ENCODE measurements at places on chromosomes 12 and 14. TPM values are rescaled to one million over a fixed set of nuclear protein-coding genes. Genes with fewer than 3 reads are reported as not detected.

The REM2 gene
- not detected for total RNA-seq

The DAAM1 gene
- total RNA-seq, result 23.5 TPM

The TAS2R30 gene
- 0.75 TPM for total RNA-seq

DNA sequence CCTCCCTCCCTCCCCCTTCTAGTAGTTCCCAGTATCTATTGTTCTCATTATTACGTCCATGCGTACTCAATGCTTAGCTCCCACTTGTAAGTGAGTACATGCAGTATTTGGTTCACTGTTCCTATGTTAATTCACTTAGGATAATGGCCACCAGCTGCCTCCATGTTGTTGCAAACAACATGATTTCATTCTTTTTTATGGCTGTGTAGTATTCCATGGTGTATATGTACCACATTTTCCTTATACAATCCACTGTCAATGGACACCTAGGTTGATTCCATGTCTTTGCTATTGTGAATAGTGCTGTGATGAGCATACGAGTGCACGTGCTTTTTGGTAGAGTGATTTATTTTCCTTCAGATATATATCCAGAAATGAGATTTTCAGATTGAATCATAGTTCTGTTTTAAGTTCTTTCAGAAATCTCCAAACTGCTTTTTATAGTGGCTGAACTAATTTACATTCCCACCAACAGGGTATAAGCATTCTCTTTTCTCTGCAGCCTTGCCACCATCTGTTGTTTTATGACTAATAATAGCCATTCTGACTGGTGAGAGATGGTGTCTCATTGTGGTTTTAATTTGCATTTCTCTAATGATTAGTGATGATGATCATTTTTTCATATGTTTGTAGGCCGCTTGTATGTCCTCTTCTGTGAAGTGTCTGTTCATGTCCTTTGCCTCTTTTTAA, 17.9 kb upstream of the CLEC7A start:
- no peak for DNase-seq

DNA sequence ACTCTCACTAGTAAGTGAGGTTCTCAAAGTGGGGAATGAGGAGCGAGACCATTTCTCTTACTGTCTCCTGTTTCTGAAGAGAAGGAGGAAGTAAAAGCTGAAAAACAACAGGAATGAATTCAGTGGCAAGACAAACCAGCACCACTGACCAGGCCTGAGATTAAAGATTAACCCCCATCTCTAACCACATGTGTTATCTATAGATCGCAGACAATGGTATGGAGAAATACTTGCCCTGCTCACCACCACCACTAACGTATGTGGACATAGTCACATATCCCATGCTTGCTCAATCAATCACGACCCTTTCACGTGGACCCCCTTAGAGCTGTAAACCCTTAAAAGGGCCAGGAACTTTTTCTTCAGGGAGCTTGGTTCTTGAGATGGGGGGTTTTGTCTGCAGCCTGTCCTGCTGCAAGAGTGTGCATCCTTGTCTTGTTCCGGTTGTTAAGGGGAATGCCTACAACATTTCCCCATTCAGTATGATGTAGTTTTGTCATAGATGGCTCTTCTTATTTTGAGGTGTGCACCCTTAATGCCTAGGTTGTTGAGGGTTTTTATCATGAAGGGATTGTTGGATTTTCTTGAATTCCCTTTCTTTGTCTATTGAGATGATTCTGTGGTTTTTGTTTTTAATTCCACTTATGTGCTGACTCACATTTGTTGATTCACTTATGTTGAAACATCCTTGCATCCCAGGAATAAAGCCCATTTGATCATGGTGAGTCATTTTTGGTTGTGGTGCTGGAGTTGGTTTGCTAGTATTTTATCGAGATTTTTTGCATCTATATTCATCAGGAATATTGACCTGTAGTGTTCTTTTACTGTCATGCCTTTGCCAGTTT, 698.8 kb upstream of the LMO3 start:
- no peak for DNase-seq

DNA sequence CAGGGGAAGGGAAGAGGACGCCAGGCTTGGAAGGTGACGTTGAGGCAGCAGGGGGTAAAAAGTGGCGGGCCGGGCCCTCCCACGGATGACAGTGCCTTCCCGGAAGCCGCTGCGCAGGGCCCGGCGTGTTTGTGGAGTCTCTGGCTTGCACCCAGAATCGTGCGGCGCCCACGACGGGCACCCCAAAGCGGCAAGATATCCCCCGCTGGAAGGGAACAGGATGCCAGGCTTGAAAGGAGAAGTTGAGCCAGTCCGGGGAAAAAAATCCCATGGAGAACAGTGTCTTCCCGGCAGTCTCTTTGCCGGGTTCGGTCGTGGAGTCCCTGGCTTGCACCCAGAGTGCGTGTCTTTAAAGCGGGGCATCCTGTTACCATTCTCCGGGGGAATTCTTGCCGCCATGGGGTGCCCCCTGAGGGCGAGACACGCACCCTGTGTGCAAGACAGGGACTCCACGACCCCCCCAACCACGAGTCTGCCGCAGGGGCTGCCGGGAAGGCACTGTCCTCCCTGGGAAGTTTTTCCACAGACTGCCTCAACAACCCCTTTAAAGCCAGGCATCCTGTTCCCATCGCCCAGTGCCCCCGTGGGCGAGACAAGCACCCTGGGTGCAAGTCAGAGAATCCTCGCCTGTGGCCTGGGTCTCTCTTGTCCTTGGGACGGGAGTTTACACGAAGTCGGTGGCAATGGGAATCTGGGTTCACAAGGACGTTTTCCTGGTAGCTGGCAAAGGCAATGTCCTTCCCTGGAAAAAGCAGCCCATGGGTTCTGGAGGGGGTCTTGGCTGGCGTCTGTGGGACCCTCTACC, 156.1 kb upstream of the ALG10B start:
- no peak for DNase-seq

- DNase-seq, result no peak
Measured at GRCh38 chr12:40156021-40156764, 50.3 kb upstream of the SLC2A13 start.

The INSM2 gene
- total RNA-seq, result 0.27 TPM

GRCh38 chr12:19894803-19895202, 455.5 kb downstream of the AEBP2 start:
- DNase-seq, result peak; percentile 80

The HSPA2 gene
- 21.1 TPM for total RNA-seq

DNA sequence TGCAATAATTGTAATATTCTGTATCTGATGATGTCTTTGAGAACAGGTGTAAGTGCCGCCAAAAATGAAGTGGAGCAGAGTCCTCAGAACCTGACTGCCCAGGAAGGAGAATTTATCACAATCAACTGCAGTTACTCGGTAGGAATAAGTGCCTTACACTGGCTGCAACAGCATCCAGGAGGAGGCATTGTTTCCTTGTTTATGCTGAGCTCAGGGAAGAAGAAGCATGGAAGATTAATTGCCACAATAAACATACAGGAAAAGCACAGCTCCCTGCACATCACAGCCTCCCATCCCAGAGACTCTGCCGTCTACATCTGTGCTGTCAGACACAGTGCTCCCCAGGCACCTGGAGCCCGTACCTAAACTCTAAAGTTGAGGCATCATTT, 268.7 kb downstream of the DAD1 start:
- peak; percentile 49 for DNase-seq

The ADIPOR2 gene
- total RNA-seq, result 61.3 TPM

The SERPINA10 gene
- total RNA-seq, result not detected

DNA sequence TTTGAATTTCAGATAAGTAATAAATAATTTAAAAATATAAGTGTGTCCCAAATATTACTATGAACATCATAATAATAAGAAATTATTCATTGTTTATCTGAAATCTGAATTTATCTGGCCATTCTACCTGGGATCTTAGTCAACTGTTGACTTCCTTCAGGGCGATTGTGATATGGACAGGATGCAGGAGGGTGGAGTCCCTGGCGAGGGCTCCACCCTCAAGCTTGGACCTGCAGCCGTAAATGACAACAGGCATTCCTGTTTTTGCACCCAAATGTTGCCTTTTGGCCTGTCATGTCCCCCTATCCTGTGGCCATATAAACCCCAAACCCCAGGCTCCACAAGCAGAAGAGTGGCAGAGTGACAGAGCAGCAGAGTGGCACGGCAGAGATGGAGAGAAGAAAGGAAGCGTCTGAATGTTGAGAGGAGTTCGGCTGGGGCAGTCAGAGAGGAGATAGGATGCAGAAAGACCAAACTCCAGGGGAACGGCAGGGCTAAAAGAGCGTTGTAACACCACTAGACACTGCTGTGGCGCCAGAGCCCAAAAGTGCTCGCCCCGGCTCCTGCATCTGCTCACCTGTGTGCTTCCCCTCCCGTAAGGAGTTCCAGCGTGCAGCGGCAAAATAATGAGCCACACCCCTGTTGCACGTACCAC, 39.4 kb upstream of the FUT8 start:
- DNase-seq, result no peak

The RNF212B gene
- not detected for total RNA-seq

DNA sequence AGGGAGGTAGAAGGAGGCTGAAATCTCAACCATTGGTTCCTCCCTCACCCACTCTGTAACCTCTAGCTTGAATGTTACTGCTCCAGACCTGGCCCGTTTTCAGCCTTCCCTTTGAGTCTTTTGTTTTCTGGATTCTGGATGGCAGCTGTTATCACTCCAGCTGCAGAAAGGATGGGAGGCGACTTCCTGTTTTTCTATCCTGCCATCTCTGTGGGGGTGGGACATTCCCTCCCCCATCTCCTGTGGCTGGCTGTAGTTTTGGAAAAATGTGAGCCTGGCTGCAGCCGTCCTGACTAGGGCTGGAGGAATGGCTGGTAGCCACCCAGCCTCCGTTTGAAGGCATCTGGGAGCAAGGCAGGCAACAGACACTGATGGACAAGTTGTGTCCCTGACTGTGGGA, 2.9 kb upstream of the PPFIBP1 start:
- DNase-seq, result no peak

The PROX2 gene
- total RNA-seq, result not detected

The FOXM1 gene
- 28.8 TPM for total RNA-seq

The RAD51AP1 gene
- 17.8 TPM for total RNA-seq

- no peak for DNase-seq
Measured at GRCh38 chr12:117298648-117299225, 62.7 kb downstream of the NOS1 start.

GRCh38 chr12:76108356-76108755, 23.9 kb upstream of the NAP1L1 start:
- no peak for DNase-seq

GRCh38 chr12:5200278-5201087, 156.8 kb downstream of the KCNA5 start:
- peak; percentile 63 for DNase-seq

DNA sequence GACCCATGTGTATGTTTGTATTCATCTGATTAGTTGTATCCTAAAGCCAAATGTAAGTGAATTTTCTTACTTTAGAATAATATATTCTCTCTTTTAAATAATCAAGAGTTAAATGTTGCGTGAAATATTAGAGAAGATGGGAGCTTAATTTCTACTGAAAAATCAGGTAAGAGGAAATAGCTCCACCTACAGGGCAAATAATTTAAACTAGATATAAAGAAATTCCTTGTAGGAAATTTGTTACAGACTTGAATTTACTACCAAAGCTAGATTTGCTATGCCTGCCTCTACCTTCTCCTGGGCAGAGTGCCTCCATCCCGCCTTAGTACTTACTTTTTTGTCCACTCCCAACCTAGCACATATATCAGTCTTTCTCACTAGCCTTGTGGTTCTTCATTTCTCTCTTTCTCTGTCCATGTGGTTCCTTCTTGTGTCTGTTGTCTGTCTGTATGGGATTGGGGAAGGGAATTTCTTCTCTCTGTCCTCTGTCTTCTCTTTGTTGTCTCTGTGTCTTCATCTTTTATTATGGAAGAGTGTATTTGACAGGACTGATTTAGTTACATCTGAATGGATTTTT, 44.7 kb downstream of the PALS1 start:
- peak; percentile 63 for DNase-seq

- DNase-seq, result peak; percentile 79
Measured at GRCh38 chr14:61025251-61026223, 44.5 kb downstream of the SLC38A6 start.

DNA sequence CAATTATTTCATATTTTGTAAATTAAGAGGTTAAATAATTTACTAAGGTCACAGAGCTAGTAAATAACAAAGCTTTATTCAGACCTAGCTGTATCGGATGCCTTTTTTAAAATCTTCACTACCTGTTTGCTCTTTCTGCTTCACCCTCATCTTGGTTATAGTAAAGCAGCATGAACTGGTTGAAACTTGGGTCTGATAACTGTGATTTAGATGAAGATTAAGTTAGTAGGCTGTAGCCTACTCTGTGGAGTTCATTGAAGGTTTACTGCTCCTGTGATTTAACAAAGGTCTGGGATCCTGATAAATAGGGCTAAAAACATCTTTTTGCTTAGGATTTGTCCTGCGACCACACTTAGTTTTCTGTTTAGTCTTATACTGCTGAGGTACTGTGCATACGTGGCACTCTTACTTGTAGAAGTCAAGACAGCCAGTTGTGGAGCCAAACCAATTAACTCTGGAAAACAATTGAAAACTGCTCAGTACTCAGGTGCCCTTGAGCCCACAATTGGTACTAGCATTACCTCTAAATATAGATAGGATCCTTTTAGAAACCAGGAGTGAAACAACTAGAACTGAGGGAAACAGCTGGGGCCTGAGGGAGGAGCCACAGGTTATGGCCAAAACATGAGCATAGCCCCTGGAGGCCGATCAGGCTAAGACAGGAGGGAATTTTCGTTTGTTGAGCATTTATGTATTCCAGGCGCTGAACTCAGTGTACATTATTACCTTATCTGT, 2.3 kb downstream of the SPATS2 start:
- peak; percentile 75 for DNase-seq

DNA sequence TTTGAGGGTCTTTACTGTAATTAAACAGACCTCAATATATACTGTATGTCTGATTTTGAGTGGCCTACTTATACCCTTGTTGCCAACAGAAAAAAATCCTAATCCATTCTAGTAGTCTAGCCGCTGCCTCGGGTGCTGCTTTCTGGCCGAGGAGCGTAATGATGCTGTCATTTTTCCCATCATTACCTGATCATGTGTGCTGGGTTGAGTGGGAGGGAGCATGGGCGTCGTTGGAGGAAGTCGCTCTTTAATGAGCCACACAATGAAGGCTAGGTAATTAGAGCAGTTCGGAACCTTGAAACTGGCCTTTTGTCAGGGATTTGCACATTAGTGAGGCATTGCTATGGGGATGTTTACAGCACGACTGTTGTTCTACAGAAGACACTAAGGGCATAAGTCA, 76.1 kb upstream of the RFX4 start:
- no peak for DNase-seq

DNA sequence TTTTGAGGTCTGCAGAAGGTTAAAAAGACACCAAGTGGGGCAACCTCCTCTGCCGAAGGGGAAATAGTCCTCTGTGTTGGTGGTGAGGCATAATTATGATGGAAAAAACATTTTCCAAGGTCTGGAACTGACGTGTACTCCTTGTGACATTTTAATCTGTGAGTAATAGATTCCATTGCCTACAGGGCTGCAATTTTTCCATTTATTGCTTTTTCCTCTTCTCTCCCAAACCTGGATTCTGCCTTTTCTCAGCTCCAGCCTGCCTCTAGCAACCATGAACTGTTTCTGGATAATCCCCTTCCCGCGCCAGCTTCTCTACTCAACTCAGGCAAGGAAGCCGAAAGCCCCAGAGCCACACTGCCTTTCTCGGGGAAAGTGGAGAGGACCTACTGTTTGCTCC, 230.1 kb upstream of the PLXNC1 start:
- DNase-seq, result no peak

The GPR137C gene
- 0.40 TPM for total RNA-seq

GRCh38 chr14:55417955-55418354, 6.3 kb upstream of the ATG14 start:
- DNase-seq, result no peak

GRCh38 chr12:31370531-31371255, 44.7 kb upstream of the SINHCAF start:
- no peak for DNase-seq

GRCh38 chr12:64457032-64457431, 5.1 kb downstream of the TBK1 start:
- DNase-seq, result no peak

GRCh38 chr12:6966351-6966750, 4.1 kb downstream of the PHB2 start:
- no peak for DNase-seq

The INHBC gene
- not detected for total RNA-seq

The GNG2 gene
- total RNA-seq, result 19.1 TPM
